ENCODE measurements at places on chromosomes 7 and 10. TPM values are rescaled to one million over a fixed set of nuclear protein-coding genes. Genes with fewer than 3 reads are reported as not detected.

The TACC2 gene
- 247 TPM for total RNA-seq

DNA sequence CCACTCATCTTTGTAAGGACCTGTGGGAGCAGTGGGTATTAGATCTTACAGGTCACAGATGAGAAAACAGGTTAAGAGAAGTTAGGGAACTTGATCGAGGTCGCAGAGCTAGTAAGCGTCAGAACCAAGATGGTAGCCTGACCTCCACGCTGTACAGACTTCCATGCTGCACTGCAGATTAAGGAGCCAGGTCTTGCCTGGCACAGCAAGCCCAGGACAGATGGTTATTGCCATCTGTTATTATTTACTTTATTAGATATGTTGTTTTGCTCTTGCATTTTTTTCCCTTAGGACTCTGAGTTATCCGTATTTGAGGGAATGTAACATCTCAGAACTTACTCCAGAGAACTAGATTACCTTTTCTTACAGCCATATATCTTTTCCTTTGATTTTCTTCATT lies 147.2 kb downstream of the NSUN6 start:
- no peak overlapping the region for H3K27ac ChIP-seq
- peaks cover 5% of the 10 kb centered on the region for H3K4me1 ChIP-seq
- H3K36me3 ChIP-seq, result no peaks in the 10 kb centered on the region
- DNase-seq, result no peak

- no peaks in the 10 kb centered on the region for H3K4me1 ChIP-seq
- DNase-seq, result no peak
- H3K27ac ChIP-seq, result no peak overlapping the region
- no peak overlapping the region for H3K4me3 ChIP-seq
Measured at GRCh38 chr7:41816111-41816510, 113.2 kb upstream of the INHBA start.

GRCh38 chr10:112880633-112881530 lies 69.2 kb upstream of the TCF7L2 start:
- no peaks in the 10 kb centered on the region for H3K36me3 ChIP-seq
- no peaks in the 10 kb centered on the region for H3K4me1 ChIP-seq
- H3K27ac ChIP-seq, result no peak overlapping the region
- H3K4me3 ChIP-seq, result no peak overlapping the region
- DNase-seq, result no peak

DNA sequence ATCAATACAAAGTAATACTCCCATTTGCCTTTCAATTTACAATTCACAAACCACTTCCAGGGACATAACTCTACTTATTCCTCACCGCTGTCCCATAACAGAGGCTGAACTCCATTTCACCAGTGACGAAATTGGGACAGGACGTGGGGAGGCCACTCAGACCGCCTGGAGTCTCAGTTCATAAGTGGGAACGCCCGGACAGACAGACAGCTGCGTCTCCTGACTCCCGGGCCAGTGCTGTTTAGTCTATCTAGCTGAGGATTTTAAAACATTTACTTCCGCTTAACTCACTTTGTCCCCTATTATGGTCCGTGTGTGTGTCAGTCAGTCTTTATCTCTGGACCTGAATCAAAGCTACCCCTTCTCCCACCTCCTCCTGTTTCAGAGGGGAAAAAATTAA lies 67.4 kb upstream of the ZNF438 start:
- no peak for DNase-seq
- no peak overlapping the region for H3K4me3 ChIP-seq
- no peaks in the 10 kb centered on the region for H3K27me3 ChIP-seq
- H3K36me3 ChIP-seq, result no peaks in the 10 kb centered on the region

Measured in right atrium auricular region (tissue), 2 donors.